ENCODE measurements at places on chromosomes 7 and 10.

GRCh38 chr7:45048748-45049147 lies 40.0 kb downstream of the NACAD start:
- no peak for DNase-seq

- no peak for DNase-seq
Measured at GRCh38 chr10:86756511-86757112, at the start of gene BMPR1A. Gene BMPR1A (plus strand): TSS chr10:86756619. CDS start chr10:86876019, 119,400 bp downstream.

- DNase-seq = no peak
Measured at GRCh38 chr10:58350619-58351323, 16.0 kb downstream of the UBE2D1 start.

GRCh38 chr7:37577412-37577811 lies 106.2 kb upstream of the GPR141 start:
- no peak for DNase-seq

- no peak for DNase-seq
Measured at GRCh38 chr7:138338361-138338760, 121.7 kb upstream of the TRIM24 start.

GRCh38 chr10:17708821-17709220 lies 43.2 kb upstream of the TMEM236 start:
- no peak for DNase-seq

- DNase-seq = no peak
Measured at GRCh38 chr7:70374772-70375533, 757.0 kb upstream of the GALNT17 start.

DNA sequence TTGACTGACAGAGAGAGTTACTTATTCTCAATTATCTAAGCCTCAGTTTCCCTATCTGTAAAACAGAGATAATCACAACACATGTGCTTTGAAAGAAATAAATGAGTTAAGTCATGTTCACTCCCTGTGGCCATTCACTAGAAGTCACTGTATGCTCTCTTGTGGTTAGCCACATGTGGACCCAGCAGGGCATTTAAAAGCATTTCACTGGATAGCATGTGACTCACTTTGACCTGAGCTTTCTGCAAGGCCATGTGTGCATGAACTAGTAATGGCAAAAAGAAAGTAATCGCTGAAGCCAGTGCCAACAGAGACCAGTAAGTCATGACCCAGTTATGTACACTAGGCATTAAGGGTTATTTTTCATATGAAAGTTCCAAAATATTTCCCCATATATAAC lies 557.0 kb upstream of the IGFBP3 start:
- no peak for DNase-seq

DNA sequence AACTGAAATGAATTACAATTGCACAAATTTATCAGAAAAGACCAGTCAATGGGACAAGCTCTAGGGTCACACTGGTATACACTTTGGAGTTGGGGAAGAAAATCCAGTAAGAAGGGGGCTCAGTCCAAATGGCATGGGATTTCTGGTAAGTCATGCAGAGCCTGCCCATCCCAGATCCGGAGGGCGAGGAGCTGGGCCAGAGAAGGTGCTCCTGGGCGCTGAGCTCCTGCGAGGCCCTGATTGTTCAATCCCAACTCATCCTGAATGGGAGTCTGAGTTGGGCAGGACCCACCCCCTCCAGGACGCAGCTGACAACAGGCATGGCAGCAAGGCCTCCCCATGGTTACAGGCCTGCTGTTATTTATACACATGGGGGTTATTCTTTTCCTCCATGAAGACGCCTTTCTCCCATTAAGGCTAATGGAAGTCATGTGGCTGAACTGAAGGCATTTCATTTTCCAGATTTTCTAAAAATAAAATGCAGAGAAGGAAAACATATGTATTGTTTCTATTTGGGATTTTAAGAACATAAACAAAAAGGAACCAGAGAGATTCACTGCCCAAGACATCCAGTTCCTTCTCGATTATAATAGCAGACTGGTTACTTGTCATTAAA lies 91.1 kb upstream of the ADAM12 start:
- no peak for DNase-seq

GRCh38 chr7:140998715-140999114 lies 16.0 kb downstream of the MRPS33 start:
- DNase-seq = no peak

- DNase-seq = peak; percentile 37
Measured at GRCh38 chr10:119608316-119609155, 11.8 kb upstream of the TIAL1 start.

DNA sequence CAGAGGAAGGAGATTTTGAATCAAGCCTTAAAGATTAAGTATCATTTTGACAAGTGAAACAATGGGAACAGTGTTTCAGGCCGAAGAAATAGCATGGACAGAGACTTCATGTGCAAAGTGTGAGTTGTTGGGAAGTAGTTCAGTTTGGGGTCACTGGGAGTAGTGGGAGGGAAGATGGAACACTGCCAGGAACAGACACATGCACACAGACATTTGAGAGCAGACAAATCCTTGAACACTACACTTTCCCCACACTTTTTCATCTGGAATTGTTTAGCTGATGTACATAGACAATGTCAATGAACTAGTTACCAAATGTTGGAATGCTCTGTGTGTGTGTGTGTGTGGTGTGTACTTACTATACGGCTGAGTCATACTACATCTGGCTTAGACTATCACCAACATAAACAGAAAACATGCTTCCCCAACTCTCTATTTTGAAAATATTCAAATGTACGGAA lies 52.4 kb upstream of the LRRC17 start:
- no peak for DNase-seq

GRCh38 chr7:71886046-71886445 lies 526.1 kb downstream of the CALN1 start:
- no peak for DNase-seq

- no peak for DNase-seq
Measured at GRCh38 chr7:146772601-146773000, 656.0 kb downstream of the CNTNAP2 start.

GRCh38 chr10:80491251-80492102 lies 37.4 kb downstream of the TSPAN14 start:
- no peak for DNase-seq

GRCh38 chr10:17585016-17585415 lies 32.2 kb downstream of the HACD1 start:
- no peak for DNase-seq

GRCh38 chr10:102785818-102786217 lies 42.1 kb downstream of the WBP1L start:
- DNase-seq = no peak

- no peak for DNase-seq
Measured at GRCh38 chr7:40815022-40815421, 680.2 kb downstream of the SUGCT start.

- no peak for DNase-seq
Measured at GRCh38 chr7:24134535-24134934, 149.5 kb upstream of the NPY start.

DNA sequence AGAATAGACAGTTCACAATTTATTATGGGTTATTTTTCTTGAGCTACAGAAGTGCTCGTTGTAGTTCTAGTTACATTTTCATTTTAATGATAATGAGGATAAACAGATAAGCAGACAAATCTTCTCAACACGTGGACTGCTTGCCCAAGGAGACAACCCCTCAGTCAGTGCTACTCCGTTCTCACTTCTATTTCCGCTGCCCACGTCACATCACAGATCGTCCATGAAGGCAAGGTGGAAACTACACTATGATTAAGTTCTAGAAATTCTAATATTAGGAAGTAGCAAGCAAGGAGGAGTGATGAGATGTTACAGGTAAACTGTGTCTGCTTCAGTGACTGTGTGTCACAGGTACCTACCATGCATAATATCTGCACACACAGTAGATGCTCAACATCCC lies 210.5 kb downstream of the CHCHD3 start:
- DNase-seq = no peak

DNA sequence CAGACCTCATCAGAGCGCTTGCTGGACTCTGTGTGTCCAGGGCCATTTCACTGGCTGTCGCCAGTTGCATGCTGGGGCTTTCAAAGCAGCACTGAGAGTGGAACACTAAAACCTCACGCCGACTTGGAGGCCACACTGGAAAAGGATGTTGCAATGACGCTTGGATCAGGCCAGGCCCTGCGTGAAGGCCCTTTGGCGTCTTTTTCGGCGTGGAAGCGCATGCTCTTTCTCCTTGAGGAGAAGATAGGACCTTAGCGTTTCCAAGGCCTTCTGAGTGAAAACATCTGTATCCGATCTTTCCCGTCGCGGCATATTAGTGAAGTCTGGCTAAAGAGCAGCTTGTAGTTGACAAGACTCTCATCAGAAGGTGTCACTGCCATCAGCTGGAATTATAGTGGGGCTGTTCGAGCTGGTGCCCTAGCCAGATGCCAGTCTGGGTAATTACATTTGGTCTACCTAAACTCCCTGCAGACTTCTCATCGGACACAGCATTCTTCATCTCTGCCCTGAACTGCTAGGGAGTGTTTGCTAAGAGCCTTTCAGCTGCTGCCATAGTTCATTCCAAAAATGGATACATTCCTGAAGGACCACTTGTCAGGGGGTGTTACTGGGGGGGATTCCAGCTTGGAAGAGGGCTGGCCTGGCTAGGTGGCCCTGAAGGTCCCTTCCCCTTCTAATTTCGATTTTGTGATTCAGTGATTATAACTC lies 167.7 kb upstream of the TCF7L2 start:
- no peak for DNase-seq

DNA sequence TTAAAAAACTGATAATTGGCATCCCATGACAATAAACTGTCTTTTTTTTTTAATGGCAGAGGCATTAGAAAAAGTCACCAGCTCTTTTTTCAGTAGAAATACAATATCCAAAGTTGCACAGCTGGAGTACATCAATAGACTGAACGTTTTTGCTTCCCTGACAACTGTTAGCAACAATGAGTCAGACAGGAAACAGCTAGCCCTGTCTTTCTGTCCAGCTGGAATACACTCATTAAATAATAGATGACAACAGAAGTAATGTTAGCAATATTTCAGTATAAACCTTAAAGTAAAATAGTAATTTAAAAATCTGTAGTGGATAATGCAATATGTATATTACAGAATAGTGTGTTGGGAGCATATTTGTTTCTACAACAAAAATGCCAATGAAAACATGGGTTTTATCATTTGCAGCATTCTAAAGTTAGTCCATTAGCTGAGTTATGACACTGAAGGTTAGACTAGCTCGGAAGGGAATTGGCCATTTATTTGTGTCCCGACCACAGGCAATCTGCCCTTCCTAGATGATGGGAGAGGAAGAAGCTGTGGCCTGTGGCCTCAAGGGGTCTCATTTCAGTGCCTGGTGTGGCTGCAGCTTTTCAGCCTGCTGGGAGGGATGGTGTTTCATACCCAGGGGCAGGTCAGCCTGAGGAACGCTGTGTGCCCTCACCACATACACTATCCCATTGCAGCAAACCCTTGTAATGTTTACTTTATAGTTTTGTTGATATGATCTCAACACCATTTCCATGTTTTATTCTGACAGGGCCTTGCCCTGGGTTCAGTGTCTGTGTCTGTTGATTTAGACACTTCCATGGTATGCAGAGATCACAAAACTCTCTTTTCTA lies 173.3 kb downstream of the SLC16A9 start:
- peak; percentile 60 for DNase-seq

- DNase-seq = no peak
Measured at GRCh38 chr7:128266883-128267594, 26.0 kb downstream of the LEP start.

DNA sequence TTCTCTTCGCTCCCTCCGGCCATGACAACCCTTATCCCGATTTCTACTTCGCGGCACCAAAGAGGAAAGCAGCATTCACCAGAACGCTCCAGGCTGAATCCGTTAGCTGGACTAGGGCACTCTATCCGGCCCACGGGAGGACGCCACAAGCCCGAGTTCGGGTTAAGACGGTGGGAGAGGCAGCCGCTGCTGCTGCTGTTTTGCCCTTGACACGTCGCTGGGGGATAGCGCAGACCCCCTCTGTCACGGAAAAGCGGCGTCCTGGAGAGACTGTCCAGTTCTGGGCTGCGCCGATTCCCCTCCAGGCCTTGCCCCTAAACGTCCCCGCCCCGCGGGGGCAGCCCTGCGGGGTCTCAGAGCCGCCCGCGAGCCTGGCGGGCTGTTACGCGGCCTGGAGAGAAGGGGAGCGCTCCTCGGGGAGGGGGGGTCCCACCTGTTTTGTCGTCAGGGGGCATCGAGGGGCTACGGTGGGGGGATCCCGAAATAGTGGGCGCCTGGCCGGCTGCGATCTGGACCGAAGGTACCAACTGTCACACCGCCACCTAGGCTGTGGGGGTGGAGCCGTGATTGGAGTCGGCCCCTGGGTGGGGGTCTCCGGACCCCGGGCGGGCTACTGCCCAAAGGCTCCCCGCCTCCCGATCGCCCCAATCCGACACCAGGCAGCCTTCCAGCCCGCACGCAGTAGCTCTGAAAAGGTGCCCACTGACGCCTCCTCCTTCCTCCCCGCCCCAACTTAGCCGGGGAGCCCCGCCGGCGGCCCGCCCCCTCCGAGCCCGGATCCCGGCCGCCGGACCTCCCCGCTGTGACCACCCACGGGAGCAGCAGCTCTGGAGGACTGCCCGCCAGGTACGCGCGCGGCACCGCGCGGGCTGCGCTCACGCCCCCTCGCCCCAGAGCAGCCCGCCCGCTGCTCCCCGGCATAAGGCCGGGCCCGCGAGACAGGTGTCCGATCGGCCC lies 772 bp downstream of the SGMS1 start:
- DNase-seq = no peak

- no peak for DNase-seq
Measured at GRCh38 chr7:139099172-139099947, 10.2 kb downstream of the ZC3HAV1 start.

DNA sequence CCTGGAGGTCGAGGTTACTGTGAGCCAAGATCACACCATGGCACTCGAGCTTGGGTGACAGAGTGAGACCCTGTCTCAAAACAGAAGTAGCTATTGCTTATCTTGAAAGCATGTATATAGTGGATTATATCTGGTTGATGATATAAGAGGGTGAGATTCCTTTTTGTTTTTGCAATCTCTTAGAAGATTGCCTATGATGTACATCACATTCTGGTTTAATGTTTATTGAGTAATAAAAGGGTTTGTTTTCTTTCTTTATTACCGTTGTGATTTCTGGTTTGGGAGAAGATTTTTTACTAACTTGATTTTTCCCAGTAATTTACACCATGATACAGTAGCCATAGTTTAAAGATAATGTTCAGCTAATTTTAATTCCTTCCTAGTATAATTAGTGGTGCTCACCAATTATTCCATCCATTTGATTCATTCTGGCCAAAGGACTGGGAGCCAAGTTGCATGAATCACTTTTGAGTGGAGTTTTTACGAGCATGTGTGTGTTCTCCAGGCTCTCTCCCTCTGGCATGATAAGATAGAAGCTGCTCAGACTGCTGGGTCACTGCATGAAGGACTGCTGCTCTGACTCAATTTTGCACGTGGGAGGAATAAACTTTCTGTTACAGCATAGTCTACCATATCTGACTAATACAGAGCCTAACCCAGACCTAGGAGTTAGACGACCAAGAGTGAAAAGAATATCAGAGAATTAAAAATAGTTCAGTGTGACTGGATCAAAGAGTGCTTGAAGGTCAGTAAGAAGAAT lies 13.5 kb upstream of the TSPAN13 start:
- no peak for DNase-seq

DNA sequence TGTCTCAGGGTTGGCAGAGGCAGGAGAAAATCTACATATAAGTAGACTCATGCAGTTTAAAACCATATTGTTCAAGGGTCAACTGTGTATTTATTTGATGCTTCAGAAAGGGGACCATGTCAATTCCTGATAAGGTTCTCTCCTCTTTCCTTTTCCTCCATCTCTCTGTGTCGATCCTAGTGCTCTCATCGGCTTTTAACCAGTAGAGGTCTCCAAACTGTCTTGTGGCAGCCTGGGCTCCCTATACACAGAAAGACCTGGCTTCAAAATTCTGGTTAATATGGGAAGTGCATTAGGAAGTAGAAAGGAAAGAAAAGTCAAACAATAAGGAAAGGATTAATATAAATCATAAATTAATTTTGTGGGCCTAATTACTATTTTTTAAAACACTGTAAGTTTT lies 304.4 kb upstream of the C7orf33 start:
- DNase-seq = no peak

- no peak for DNase-seq
Measured at GRCh38 chr10:58734116-58734515, 221.4 kb downstream of the BICC1 start.

All from SW 1271 (cell line).